ENCODE measurements at places on chromosomes 11 and 22.

GRCh38 chr11:8352103-8352875, 88.6 kb upstream of the LMO1 start:
- DNase-seq, result no peak

GRCh38 chr11:134581121-134581626, 169.1 kb upstream of the B3GAT1 start:
- DNase-seq, result no peak

DNA sequence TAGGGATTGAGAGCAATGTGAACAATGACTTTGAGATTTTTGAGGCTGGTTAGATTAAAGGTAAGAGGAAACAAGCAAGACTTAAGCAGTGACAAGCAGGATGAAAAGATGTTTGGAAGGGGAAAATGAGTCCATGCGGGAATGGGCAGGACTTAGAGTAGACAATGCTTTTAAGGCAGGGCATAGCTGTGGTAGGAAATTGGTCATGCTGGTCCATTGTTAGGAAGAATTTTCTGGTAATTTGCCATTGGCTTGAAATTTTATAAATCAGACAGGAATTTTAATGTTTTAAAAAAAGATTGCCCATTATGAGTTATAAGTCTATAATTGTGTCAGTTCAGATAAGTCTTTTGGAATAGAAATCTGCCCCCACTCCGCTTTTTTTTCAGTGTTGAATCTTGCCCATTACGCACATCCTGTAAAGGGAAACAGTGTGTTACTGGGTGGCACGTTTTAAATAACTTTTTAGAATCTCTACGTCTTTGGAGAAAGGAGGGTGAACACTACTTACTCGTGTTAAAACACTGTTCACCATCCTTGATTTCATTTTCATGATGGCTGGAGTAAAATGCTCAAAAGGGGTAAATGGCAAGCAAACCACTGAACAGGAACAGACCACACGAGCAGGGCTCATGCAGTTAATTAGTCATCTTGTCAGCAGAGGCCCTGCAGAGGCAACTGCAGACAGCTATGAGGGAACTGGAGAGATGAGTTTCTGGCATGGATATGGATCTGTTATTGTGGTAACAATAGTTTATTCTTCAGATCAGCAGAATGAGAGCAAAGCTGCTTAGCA, 25.0 kb downstream of the SWAP70 start:
- DNase-seq, result peak; percentile 78

DNA sequence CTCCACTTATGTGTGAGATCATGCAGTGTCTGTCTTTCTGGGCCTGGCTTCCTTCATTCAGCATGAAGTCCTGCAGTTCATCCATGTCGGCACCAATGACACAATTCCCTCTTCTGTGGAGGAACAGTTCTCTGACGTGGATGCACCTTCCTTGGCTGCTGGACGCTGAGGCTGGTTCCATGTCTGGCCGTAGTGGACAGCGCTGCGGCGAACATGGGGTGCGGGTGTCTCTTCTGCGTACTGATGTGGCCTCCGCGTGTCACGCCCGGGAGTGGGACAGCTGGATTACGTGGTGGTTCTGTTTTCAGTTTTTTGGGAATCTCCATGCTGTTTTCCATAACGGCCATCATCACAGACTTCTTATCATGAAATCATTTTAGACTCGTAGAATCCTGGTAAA, 16.9 kb upstream of the MUC2 start:
- no peak for DNase-seq

GRCh38 chr11:9859554-9860305, 195.9 kb downstream of the SWAP70 start:
- DNase-seq, result no peak

- DNase-seq, result no peak
These were observed 166.2 kb downstream of the LDLRAD3 start for GRCh38 chr11:36109850-36110606.

DNA sequence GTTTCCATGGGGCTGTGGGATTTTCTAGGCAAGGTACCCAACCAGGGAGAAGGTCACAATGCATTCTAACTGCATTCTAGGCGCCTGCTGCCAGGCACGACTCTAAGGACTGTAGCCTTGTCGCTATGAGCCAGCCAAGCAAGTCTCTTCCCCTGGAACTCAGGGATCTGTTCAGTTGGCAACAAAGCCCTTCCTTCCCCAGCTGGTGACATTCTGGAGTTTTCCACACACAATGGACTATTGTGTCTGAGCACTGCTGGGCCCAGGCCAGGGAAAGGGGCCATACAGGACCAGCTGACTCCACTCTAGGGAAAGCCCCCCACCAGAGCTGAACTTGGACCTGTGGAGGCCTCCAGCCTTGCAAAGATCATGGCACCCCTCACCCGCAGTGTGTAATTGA, 116.8 kb downstream of the RRAS2 start:
- no peak for DNase-seq

- no peak for DNase-seq
These were observed 286.2 kb upstream of the NARS2 start for GRCh38 chr11:78860720-78861422.

Measured in Panc1 (cell line).